ENCODE measurements at places on chromosomes 13 and 19.

DNA sequence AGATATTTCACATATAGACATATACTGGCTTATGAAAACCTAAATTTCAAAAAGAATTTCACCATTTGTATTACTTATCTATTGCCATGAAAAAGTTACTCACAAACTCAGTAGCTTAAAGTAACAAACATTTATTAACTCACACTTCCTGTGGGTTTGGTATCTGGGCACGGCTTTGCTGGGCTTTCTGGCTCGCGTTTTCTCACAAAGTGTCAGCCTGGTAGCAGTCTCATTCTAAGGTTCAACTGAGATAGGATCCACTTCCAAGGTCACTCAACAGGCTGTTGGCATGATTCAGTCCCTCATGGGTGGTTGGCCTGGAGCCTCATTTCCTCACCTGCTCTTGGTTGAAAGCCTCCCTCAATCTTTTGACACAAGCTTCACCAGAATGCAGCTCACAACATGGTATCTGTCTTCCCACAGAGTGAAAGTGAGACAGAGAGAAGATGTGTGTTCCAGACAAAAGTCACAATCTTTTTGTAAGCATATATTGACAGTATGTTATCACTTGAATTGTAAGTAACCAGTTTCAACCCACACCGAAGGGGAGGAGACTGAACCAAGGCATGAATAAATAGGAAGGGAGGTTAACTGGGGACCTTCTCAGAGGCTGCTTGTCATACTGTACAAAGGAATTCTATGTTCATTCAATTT, 1065.8 kb upstream of the SPRY2 start:
- DNase-seq: no peak

- no peak for DNase-seq
Observed at GRCh38 chr13:83197316-83197715, 685.0 kb downstream of the SLITRK1 start.

GRCh38 chr13:99500839-99501183, 461 bp upstream of the TM9SF2 start:
- no peak for DNase-seq

DNA sequence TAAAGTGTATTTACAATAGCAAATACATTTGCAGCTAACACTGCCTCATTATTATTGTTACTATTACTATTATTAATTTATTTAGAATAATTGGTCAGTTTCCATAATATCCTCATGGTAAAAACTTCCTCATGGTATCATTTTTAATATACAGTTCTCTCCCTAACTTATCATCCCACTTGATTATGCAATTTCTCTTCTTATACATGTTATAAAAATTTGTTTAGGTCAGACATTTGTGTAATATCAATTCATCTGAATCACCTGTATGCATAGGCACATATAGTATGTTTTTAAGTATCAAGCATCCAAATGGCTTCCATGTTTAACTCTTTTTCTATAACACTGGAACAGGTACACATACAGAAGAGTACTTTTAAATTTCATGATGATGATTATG, 210.8 kb upstream of the STARD13 start:
- no peak for DNase-seq

DNA sequence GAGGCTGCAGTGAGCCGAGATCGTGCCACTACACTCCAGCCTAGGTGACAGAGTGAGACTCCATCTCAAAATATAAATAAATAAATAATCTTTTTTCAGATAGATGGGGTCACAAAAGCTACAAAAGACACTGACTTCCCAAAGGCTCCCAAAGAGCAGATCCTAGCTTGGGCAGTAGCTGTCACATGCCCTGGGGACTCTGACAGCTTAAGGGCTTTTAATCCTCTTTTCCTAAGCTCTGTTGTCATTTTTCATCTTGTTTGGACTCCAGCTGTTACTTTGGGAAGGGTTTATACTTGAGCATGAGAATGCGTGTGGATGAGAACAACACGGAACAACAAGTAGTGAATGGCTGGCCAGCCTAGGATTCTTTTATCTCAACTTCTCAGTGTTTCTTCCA, 231.7 kb downstream of the MZT1 start:
- no peak for DNase-seq

DNA sequence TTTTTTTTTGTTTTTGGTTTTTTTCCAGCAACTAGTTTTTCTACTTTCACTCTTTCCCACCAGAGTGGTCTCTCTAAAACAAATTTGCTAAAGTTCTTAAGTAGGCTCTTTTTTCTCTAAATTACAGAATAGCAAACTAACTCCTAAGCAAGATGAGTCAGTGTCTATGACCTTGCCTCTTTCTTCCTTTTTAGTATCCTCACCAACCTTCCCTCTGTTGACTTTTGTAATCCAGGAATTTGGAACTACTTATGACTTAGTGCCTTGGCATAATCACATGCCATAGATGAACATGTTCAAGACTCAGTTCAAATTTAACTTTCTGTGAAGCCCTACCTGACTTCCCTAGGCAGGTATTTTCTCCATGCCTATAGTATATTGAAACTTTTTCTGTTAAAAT, 32.3 kb upstream of the AKAP11 start:
- DNase-seq: no peak

GRCh38 chr19:10742476-10742875, 24.6 kb downstream of the DNM2 start:
- no peak for DNase-seq

GRCh38 chr19:45118106-45118505, 25.1 kb downstream of the PPP1R37 start:
- no peak for DNase-seq

DNA sequence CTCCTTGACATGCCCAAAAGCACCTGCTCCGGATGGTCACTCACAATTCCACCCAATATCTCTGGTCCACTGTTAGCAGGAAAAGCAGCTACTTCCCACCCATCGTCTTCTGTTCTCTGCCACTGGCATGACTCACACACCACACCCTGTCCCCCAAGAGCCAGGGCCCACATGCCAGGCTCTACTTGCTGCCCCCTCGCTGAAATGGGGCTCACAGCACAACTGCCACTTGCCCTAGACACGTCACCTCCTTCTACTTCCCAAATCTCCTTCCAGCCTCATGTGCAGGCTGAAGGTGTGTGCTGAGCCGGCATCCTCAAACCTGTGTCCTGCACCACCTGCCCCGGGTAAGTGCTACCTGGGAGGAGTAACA, 65.0 kb downstream of the TBC1D4 start:
- no peak for DNase-seq

- DNase-seq: no peak
Observed at GRCh38 chr19:39828015-39828653, 5.8 kb downstream of the DYRK1B start.

Data from stimulated activated CD8-positive, alpha-beta memory T cell treated with anti-CD3 and anti-CD28 coated beads, Interleukin-7, amount 100 ng/mL, for 24 hours (primary cell).